Brain pericyte (primary cell): ENCODE measurements at places on chromosomes 2 and 18.

DNA sequence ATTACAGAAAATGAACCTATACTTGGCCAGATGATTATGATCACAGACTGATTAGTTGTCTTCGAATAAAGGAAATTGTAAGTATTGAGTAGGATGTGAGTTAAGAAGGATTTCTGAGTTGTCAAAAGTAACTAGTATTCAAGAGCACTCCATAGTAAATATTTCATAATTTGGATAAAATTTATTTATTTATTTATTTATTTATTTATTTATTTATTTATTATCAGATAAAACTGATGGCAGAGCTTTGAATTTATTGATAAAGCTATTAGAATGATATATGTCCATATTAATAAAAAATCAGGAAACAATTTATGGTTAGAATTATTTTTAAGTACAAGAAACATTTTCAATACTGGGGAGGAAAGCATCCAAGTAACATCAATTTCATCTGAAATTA, 1634.1 kb downstream of the LRP1B start:
- no peak for DNase-seq

DNA sequence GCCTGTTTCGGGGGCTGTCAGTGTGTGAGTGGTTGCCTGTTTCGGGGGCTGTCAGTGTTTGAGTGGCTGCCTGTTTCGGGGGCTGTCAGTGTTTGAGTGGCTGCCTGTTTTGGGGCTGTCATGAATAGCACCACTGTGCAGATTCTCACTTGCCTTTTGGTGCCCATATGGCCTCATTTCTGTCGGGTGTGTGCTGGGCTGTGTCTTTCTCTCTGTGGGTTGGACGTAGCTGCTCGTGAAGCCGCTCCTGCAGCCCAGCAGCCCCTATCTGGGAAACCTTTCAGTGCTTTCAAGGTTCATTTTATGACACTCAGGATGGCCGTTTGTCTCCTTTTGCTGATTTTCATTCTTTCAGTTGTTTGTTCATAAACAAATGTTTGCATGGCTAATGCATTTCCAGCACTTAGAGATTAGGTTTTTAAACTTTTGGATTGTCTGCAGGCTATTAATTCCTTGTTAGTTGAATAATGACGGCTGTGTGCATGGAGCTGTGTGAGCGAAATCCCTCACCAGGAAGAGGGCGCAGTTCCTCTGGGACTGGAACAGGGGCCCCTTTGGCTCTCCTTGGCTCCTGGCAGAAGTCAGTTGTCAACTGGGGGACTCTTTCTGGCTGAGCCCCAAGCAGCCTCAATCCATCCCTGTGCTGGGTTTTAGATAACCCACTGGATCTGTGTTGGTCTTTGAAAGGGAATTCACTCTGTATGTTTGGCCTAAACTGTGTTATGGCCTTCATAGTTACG, 10.8 kb downstream of the AGAP1 start:
- no peak for DNase-seq

DNA sequence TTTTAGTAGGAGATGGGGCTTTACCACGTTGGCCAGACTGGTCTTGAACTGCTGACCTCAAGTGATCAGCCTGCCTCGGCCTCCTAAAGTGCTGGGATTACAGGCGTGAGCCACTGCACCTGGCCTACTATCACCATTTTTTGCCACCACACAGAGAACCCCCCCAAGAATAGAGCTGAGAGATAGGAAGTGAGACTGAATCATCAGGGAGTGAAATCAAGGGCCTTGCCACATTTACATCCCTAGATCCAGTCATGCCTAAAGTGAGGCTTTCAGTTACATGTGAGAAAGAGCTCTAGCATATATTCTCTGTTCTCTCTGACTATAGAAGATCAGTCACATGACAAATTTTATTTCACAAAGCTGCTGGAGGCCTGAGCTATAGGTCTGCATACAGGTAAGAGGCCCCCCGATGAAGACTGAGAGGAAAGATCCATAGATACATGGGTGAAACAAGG, 28.0 kb upstream of the KCMF1 start:
- DNase-seq = no peak

GRCh38 chr2:215537611-215538010, 101.7 kb upstream of the FN1 start:
- no peak for DNase-seq

DNA sequence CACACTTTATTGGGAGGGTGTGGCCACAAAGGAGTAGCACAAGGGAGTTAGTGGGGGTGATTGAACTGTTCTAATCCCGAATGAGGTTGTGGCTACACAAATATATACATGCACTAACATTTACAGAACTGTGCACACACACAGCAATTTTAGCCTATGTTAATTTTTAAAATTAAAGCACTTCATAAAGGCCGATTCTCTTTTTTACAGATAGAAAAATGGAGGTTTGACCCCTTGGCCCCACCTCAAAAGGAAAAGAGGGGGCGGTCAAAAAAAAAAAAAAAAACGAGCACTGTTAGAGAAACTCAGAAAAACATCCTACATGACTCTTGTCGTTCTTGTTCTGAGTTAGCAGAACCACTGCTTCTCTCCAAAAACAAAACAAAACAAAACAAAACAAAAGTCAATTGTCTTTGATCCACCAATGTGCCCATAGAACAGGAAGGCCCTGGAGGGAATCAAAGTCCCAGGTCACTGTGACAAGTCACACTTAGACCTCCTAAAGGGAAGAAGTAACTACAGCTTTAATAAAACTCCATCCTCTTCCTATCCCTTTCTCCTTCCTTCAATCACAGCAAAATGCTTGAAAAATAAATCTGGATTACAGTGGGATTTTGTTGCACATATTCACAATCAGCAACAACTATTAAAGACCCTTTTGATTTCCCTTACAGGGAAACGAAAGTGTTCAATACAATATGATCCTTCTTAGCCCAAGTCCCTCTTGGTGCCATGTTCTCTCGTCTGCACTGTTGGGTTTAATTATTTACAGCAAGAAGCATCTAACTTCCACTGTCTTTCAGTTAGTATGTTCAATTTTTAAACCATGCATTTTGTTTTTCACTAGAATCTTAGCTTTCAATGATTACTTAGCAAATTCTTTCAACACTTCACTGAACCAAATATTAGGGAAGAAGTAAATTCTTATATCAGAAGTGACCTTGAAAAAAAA, 16.6 kb downstream of the LRP2 start:
- no peak for DNase-seq

GRCh38 chr2:14975381-14975780, 342.9 kb downstream of the LRATD1 start:
- no peak for DNase-seq

DNA sequence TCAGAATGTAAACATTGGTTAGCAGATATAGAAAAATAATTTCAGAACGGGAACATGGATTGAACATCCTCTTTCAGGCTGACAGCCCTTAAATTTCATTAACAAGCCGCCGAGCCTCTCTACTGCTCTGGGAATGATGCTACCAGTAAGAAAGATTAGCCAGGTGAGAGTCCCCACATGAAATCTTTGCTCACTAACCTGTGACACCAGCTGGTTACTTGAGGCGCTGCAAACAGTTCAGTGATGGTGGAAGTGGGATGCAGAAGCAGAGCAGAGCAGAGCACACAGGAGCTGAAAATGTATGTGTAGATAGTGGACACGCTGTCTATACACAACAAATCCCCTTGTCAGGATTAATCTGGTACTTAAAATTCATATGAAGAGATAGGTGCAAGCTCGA, 721.1 kb downstream of the DPP10 start:
- no peak for DNase-seq

DNA sequence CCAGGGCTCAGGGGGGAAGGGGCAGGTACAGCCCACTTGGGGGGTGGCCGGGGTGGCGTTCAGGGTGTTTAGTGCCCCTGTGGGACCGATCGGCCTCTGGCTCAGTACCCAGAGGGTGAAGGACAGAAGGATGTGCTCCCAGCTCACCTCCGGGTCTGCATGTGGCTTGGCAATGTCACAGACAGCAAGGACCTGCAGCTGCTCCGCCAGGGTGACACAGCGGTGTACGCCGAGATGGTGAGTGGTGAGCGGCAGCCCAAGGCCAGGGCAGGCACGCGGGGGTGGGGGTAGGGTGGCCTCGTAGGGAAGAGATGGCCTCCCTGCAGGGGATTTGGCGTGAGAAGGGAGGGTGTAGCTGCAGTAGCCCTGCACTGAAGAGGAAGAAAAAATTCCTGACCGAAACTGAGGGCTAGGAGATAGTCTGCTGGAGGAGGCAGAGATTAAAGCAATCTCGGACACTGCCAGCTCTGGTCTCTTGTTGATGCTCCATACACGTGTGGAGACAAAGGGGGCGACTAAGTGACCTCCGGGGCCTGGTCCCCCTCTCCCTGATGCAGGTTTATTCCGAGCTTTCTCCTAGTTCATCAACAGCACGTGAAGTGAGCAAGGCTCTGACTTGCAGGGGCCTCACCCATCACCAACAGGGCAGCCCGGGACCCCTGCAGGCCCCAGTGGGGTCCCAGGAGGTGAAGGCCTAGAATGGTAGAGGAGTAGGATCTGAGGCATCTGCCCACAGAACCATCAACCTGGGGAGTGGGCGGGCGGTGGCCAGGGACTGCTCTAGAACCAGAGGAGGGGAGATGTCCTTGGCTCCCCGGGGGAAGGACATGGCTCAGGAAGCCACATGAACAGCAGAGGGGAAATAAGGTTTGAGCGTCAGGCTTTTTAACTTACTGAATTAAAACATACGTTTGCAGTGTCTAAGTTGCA, 45.4 kb downstream of the FER1L5 start:
- DNase-seq = no peak

DNA sequence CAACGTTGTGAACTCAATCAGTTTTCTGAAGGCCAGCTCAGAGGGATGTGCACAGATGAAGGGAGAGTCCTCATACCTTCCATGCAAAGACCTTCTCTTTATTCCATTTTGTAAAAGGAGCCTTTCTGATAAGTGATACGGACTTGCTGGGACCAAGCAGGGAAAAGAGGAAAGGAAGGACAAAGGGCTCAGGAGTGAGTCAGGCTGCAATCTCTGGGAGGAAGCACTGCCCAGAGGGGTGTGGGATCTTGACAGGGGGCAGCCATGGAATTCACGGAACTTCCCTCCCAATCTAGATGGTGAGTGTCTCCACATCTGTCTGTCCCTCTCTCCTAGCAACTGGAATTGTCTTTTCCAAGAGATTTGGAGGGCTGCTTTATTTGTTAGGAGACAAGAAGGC, 281.4 kb upstream of the CELF4 start:
- no peak for DNase-seq

DNA sequence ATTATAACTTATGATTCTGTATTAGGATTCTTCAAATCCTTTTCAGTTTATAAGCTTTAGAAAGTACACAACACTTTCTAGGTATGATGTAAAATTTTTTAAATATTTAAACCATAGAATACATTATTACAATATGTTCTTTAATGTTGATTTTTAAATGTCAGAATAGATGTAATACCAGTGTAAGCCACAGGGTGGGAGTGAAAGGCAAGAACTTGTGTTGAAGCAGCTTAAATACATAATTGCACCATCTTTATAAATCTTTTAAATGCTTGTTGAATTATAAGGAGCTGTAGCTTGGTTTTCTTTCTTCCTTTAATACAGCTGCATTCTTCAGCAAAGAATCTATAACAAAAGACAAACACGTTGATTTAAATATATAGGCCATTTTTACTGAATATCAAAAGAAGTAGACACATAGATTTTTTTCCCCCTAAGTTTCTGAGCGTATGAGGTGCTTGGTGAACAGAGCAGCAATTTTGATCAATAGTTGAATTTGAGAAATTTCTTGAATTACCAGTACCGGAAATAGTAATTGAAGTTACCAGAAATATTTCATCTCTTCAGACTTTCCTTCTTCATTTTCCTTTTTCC, 63.0 kb downstream of the TANK start:
- no peak for DNase-seq

DNA sequence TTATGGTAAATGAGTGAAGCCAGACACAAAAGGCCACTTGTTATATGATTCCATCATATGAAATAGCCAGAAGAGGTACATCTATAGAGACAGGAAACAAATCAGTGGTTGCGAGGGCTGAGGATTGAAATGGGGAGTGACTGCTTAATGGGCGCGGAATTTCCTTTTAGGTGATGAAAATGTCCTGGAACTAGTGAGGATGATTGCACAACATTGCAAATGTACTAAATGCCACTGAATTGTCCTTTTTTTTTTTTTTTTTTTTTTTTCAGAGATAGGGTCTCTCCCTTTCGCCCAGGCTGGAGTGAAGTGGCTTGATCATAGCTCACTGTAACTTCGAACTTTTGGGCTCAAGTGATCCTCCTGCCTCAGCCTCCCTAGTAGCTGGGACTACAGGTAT, 15.3 kb upstream of the GAREM2 start:
- DNase-seq = no peak

DNA sequence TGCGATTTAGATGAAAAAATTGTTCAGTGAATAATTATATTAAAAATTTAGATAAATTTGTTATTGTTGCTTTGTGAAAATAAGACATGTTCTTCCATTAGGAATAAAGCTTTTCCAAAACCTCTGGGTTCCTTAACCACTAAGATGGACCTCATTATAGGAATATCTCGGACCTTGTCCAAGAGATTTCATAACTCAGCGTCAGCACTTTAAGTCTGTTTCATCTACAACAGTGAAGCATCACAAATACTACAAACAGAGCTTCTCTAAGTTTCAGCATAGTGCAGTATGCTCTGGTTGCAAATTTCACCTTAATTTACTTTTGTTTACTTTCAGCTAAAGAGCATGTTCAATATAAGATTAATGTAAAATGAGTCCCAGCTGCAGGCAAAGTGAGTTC, 150.3 kb downstream of the UBE2E3 start:
- no peak for DNase-seq

GRCh38 chr2:174597345-174598047, at the start of gene WIPF1:
Gene WIPF1, minus strand, starts transcription at chr2:174597804. Its CDS starts 12,231 bp downstream, at chr2:174585573.
- no peak for DNase-seq
